ENCODE measurements at places on chromosomes 1 and 21.

GRCh38 chr1:6923012-6923411, 137.8 kb downstream of the CAMTA1 start:
- no peak for DNase-seq

DNA sequence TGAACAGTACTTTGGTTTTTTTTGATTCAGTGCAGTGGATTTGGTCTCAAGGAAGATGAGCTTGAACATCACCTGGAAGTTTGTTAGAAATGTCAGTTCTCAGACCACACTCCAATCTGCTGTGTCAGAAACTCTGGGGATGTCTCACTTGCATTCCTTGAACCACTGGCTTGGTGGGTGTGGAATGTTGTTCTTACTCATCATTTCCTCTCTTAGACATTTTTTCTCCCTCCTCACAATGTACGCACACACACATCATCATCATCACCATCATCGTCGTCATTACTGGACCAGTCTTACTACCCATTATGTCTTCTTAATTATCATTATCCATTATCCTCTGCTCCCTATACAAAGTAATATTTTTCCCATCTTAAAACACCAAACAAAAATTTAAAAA, 91.9 kb upstream of the KCNK2 start:
- DNase-seq, result no peak

- DNase-seq, result no peak
These were observed 95.2 kb downstream of the NTPCR start for GRCh38 chr1:233045588-233045987.

- DNase-seq, result no peak
These were observed 182.0 kb upstream of the SGIP1 start for GRCh38 chr1:66351913-66352312.

GRCh38 chr21:26539566-26539965, 33.5 kb downstream of the CYYR1 start:
- no peak for DNase-seq

GRCh38 chr1:167797015-167797414, 75.2 kb downstream of the MPZL1 start:
- DNase-seq, result no peak

GRCh38 chr21:36708286-36709029, 9.5 kb downstream of the SIM2 start:
- DNase-seq, result no peak

GRCh38 chr1:53860967-53861411, 22.9 kb upstream of the NDC1 start:
- no peak for DNase-seq

- no peak for DNase-seq
These were observed 26.8 kb downstream of the GADD45A start for GRCh38 chr1:67711855-67712212.

- no peak for DNase-seq
These were observed 94.0 kb upstream of the KCND3 start for GRCh38 chr1:112083487-112083886.

DNA sequence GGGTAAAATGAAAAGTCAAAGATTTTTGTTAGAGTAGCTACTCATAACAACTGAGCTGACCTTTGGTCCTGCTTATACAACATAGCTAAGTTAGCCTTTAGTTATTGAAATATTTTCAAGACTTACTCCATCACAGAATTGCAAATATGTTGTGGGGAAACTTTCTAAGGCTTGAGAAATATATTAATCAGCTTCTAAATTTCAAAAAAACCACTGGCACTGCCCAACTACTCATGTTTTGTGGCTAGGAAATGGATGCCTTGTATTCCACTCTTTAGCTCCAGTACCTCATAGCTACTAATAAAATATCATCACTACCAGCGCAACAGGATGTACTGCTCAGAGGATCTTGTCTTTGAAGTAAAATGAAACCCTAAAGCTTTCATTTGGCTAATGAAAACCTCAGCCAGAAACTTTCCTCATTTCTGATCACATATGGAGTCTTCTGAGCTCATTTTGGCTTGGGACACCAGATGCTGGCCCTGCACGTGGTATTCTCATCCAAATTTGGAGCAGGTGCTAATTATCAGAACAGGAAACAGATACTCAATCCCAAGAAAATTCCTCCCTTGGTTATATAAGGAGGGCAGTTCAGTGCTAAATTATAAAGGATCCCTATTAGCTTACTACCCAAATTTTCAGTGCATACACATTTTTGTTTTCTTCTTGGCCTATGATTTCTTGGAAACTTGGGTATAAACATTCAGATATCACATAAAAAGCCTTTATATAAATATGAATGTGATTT, 690.7 kb downstream of the ADGRL2 start:
- no peak for DNase-seq

Data from stimulated activated CD4-positive, alpha-beta T cell treated with anti-CD3 and anti-CD28 coated beads, Interleukin-15, amount 100 ng/mL, for 1 hour (primary cell).